ENCODE measurements at places on chromosomes 2 and 18. TPM values are rescaled to one million over a fixed set of nuclear protein-coding genes. Genes with fewer than 3 reads are reported as not detected.

- H3K27ac ChIP-seq, result no peak overlapping the region
- no peak overlapping the region for H3K4me3 ChIP-seq
- H3K4me1 ChIP-seq, result peaks cover 32% of the 10 kb centered on the region
- no peaks in the 10 kb centered on the region for H3K27me3 ChIP-seq
- H3K36me3 ChIP-seq, result peaks cover 3% of the 10 kb centered on the region
- DNase-seq, result no peak
These were observed 2.4 kb downstream of the FBXO48 start for GRCh38 chr2:68464651-68465050.

- H3K27me3 ChIP-seq, result no peaks in the 10 kb centered on the region
- H3K36me3 ChIP-seq, result no peaks in the 10 kb centered on the region
- H3K4me1 ChIP-seq, result peaks cover 3% of the 10 kb centered on the region
- DNase-seq, result no peak
These were observed 38.9 kb downstream of the INO80C start for GRCh38 chr18:35458677-35459441.

DNA sequence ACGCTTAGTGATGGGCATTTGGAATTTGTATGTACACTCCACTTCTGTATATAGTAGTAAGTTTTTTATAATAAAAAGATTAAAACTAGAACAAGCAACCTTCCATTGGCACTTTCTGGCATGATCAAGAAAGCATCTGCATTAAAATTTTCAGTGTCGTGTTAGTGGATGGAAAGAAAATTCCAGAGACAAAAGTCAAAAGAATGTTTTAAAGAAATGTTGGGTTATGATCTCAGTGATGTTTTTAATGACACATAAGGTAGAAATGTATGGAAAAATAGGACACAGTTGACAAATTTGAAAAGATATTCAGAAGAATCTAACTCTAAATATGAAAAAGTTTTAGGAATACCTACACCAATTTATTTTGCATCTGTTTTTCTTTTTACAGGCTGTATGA, 126.1 kb upstream of the FAM117B start:
- peaks cover 3% of the 10 kb centered on the region for H3K4me1 ChIP-seq
- peaks cover 2% of the 10 kb centered on the region for H3K27me3 ChIP-seq
- H3K27ac ChIP-seq, result no peak overlapping the region

MAPK4 gene
- total RNA-seq, result not detected

DNA sequence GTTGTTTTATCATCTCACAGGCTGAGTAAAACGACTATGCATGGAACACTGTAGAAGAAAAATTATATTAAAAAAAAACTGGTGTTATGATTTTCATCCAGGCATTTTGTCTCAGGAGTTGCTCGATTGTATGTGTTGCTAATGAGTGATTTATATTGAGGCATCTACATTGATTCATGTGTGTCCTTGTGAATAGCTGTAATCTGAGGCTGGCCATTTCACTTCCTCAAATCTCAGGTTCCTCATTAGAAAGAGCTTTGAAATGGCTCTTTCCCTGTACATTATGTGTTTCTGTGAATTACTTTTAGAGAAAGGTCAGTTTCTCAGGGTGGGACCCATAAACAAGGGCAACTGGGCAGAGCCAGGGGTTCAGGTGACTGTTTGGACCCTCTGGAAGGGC, 2.3 kb downstream of the IL18R1 start:
- peaks cover 54% of the 10 kb centered on the region for H3K36me3 ChIP-seq
- peaks cover 57% of the 10 kb centered on the region for H3K4me1 ChIP-seq
- H3K27me3 ChIP-seq, result no peaks in the 10 kb centered on the region
- H3K4me3 ChIP-seq, result peak overlapping the region; percentile 100
- peak overlapping the region; percentile 99 for H3K27ac ChIP-seq
- no peak for DNase-seq

LYG2 gene
- total RNA-seq, result not detected

SULT1C4 gene
- not detected for total RNA-seq

CCDC138 gene
- 8.0 TPM for total RNA-seq

EEF1B2 gene
- 506 TPM for total RNA-seq

ROCK1 gene
- 70.6 TPM for total RNA-seq

SLC40A1 gene
- 4.1 TPM for total RNA-seq

DNA sequence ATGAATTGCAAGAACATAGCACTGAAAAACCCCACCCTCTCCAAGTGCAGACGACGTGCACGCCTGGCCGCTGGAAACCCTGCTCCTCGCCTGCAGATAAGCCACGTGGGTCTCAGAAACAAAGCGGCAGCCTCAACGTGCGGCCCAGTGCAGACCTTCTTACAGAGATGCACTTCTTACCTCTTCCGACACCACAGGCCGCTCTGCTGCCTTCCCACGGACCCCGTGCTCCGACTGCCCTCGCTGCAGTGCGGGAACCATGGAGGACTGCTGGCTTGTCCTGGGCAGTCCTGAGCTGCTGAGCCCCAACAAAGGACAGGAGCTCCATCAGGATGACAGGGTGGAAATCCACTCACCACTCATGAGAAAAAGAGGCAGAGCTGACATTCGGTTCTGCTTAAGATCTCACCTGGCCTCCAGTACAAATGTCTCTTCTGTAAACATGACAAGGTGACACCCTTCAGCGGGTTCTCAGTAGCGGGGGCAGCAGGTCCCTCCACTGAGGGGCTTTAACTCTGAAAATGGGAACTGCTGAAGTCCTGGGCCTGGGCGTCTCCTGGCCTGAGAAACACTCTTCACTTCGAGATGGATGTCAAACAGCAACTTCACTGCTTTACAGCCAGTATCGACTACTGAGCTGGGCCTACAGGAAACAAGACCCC, 6.2 kb downstream of the COPS9 start:
- H3K27ac ChIP-seq, result no peak overlapping the region
- peak; percentile 21 for DNase-seq
- no peak overlapping the region for H3K4me3 ChIP-seq
- H3K4me1 ChIP-seq, result peaks cover 4% of the 10 kb centered on the region
- no peaks in the 10 kb centered on the region for H3K27me3 ChIP-seq

DNA sequence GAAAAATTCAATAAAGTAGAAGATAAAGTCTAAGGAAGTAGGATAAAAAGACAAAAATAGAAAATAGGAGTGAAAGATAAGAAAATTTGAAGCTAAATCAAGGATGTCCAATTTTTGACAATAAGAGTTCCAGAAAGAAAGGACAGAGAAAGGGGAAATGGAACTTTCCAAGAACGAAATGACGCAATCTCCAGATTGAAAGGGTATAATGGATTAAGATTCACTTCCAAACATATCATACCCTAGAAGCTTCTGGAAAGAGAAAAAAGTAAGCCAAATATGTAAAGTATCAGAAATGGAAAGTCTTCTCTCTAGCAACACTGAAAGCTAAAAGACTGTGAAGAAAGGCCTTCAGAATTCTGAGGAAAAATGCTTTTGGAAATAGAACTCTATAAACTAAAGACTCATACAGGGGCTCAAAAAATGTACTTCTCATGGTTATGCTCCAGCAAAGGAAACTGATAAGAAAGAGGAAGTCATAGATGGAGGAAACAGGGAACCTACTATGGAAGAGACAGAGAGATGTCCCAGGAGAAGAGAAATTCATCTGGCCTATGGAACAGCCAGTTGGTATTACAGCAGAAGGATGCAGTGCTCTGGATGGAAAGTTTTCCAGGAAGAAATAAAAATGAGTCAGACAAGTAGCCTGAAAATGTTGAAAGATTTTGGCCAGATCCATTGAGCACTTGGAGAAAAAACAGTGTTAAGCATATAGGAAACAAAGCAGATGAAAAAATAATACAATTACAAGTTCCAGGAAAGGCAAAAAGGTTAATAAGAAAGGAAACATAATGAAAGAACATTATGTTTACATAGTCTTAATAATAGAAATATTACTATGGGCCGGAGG, 20.1 kb downstream of the CASP8 start:
- H3K27me3 ChIP-seq, result no peaks in the 10 kb centered on the region
- H3K36me3 ChIP-seq, result peaks cover 52% of the 10 kb centered on the region
- H3K4me1 ChIP-seq, result peaks cover 23% of the 10 kb centered on the region

ITGB6 gene
- not detected for total RNA-seq

All from activated naive CD8-positive, alpha-beta T cell treated with anti-CD3 and anti-CD28 coated beads, Interleukin-2, amount 10 ng/mL, durations not matched to agents 7 days and 5 days (primary cell).